Mesangial cell (primary cell): ENCODE measurements at places on chromosomes 12 and 14. TPM values are rescaled to one million over a fixed set of nuclear protein-coding genes. Genes with fewer than 3 reads are reported as not detected.

The ACACB gene
- 1.6 and 2.7 TPM in 2 replicates for total RNA-seq

The KRT3 gene
- not detected in 2 replicates for total RNA-seq

The MANSC4 gene
- total RNA-seq: not detected in 2 replicates

The DPPA3 gene
- total RNA-seq: not detected in 2 replicates

The STXBP6 gene
- 0.25 and 1.1 TPM in 2 replicates for total RNA-seq

The ADAM21 gene
- under 0.01 TPM in 1 of 2 replicates, not detected in the other for total RNA-seq

The KRT6C gene
- not detected in 2 replicates for total RNA-seq

The CYP46A1 gene
- total RNA-seq: under 0.01 TPM in 1 of 2 replicates, not detected in the other

The BBOF1 gene
- total RNA-seq: 2.3 TPM in 2 replicates

The RIPK3 gene
- 1.1 and 1.8 TPM in 2 replicates for total RNA-seq

The CCDC85C gene
- total RNA-seq: 23.7 and 33.9 TPM in 2 replicates

The TMEM30B gene
- total RNA-seq: 1.0 TPM in 1 of 2 replicates, not detected in the other

The MIP gene
- total RNA-seq: 0.98 TPM in 1 of 2 replicates, not detected in the other

The MORN3 gene
- total RNA-seq: 0.16 and 0.51 TPM in 2 replicates

The SERPINA1 gene
- 5.1 and 10.3 TPM in 2 replicates for total RNA-seq

The SCN8A gene
- total RNA-seq: 1.6 and 5.1 TPM in 2 replicates

The FERMT2 gene
- total RNA-seq: 73.2 and 74.8 TPM in 2 replicates

The SERPINA12 gene
- total RNA-seq: not detected in 2 replicates

The GPR68 gene
- 0.89 and 0.98 TPM in 2 replicates for total RNA-seq

The CLEC4C gene
- not detected in 2 replicates for total RNA-seq

The FOXN4 gene
- total RNA-seq: not detected in 2 replicates

The SYNE3 gene
- 1.1 TPM in 2 replicates for total RNA-seq

The PGF gene
- 1.8 and 2.8 TPM in 2 replicates for total RNA-seq

The PTPN11 gene
- total RNA-seq: 35.6 and 52.3 TPM in 2 replicates

The TXNDC16 gene
- total RNA-seq: 3.6 and 5.5 TPM in 2 replicates

The ARG2 gene
- total RNA-seq: 1.5 and 16.1 TPM in 2 replicates

The KCNC2 gene
- total RNA-seq: 0.51 TPM in 1 of 2 replicates, not detected in the other

The FOXA1 gene
- total RNA-seq: 0.16 and 0.63 TPM in 2 replicates

The GPRC5A gene
- total RNA-seq: 36.7 and 53.4 TPM in 2 replicates

The PTGER2 gene
- total RNA-seq: 14.5 and 38.3 TPM in 2 replicates

The HOXC13 gene
- total RNA-seq: not detected in 2 replicates

The KRT78 gene
- total RNA-seq: not detected in 2 replicates

The NELL2 gene
- total RNA-seq: under 0.01 and 0.49 TPM in 2 replicates

The GLI1 gene
- total RNA-seq: 0.98 and 6.7 TPM in 2 replicates

The AKAP5 gene
- total RNA-seq: 0.98 and 7.0 TPM in 2 replicates

The SLC25A47 gene
- total RNA-seq: under 0.01 TPM in 1 of 2 replicates, not detected in the other

The KRT5 gene
- total RNA-seq: not detected in 2 replicates

The RPGRIP1 gene
- total RNA-seq: not detected in 2 replicates

The MGAT4C gene
- 0.13 TPM in 1 of 2 replicates, not detected in the other for total RNA-seq

The TRMT5 gene
- total RNA-seq: 7.5 and 10.3 TPM in 2 replicates

The CIDEB gene
- total RNA-seq: 1.1 and 1.3 TPM in 2 replicates

The KRT82 gene
- total RNA-seq: not detected in 2 replicates

The HCAR3 gene
- 0.16 TPM in 1 of 2 replicates, not detected in the other for total RNA-seq

The ANKRD52 gene
- total RNA-seq: 42.3 and 54.6 TPM in 2 replicates

The GPR162 gene
- total RNA-seq: 0.33 and 3.7 TPM in 2 replicates

The DNAI7 gene
- 0.13 TPM in 1 of 2 replicates, not detected in the other for total RNA-seq
